ENCODE measurements at places on chromosomes 6 and 20.

DNA sequence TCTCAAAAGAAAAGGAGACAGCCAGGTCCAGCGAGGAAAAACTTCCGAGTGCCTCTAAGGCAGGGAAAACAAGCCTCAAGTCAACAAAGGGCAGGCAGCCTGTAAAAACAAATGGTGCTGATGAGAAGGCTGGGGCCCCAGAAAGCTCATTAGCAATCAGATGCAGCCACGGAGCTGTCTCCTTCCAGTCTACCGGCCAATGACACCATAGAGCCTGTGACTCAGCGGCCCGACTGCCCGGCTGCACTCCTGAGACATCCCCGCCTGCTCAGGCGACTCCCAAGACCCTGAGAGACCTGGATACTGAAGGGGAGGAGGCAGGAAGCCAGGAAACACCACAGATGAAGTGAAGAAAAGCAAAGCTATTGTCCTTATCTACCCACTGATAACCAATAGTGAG lies 120.1 kb upstream of the HDDC2 start:
- DNase-seq = no peak

GRCh38 chr6:53437557-53438202 lies 88.9 kb upstream of the ELOVL5 start:
- DNase-seq = no peak

- no peak for DNase-seq
Measured at GRCh38 chr20:45359069-45359405, 3.9 kb upstream of the SYS1 start.

GRCh38 chr6:130758813-130759212 lies 68.4 kb upstream of the SMLR1 start:
- no peak for DNase-seq

GRCh38 chr20:35562541-35563110 lies 20.7 kb downstream of the ERGIC3 start:
- no peak for DNase-seq

GRCh38 chr20:46190478-46191167 lies 72.5 kb downstream of the CD40 start:
- no peak for DNase-seq

GRCh38 chr20:12949429-12949980 lies 59.3 kb upstream of the SPTLC3 start:
- DNase-seq = no peak

GRCh38 chr6:22149501-22150367 lies 147.1 kb downstream of the PRL start:
- no peak for DNase-seq

DNA sequence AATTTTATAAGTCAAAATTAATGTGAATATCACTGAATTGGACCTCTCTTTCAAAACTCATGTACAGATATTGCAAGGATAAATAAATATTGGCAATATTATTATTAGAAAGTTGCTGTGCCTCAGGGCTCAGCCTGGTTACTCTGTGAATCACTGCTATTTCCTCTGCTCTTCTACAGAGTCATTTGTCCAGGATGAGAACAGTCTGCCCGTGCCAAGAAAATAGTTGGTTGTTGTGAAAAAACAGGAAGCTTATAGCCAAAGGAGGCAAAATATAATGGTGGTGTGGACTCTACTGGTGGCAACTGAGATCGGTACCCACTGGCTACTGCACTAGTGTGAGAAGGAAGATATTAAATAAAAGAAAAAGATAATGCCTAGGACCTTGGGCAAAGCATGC lies 93.6 kb downstream of the RIMS1 start:
- no peak for DNase-seq

DNA sequence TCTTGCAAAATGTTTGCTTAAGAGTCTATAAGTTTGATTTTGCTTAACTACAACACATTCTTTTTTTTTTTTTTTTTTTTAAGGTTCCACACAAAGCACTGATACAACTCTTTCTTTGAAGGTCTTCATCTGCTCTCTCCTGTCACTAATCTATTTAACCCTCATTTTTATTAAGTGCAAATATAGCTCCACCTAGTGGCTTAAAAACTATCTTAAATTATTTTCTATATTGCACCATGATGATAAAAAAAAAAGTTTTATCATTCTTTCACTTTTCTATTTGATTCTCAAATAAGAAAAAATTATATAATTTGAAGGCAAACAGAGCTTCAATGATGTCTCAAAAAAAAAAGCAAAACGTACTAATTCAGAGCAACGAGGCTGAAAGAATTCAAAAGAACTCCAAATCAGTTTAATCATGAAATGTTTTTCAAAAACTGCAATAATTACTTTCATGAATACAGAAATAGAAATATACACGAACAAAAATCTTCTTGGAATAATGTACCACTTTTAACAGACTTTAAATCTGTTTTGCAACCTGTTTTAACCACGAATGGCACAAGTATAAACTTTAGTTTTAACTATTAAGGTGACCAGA lies 12.8 kb downstream of the ESF1 start:
- no peak for DNase-seq

- no peak for DNase-seq
Measured at GRCh38 chr6:113777601-113778000, 79.5 kb upstream of the MARCKS start.

- no peak for DNase-seq
Measured at GRCh38 chr20:58545565-58546415, 30.6 kb upstream of the APCDD1L start.

DNA sequence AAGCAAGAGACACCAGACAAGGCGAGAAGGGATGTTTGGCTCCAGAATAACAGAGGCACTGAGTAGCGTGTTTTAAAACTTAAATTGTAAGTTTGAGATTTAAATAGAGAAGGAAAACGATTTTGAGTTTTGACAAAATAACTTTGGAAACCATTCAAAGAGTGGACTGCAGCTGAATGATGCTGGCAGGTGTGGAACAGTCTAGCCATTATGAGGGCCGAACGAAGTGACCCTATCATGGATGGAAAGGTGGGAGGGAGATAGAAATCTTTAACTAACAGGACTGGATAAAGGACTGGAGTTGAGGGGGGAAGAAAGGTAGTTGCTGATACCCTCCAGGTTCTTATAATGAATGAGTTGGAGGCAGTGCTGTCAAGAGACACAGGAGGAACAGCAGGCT lies 248.4 kb downstream of the PACRG start:
- DNase-seq = no peak

- DNase-seq = no peak
Measured at GRCh38 chr6:5174756-5175549, 85.8 kb downstream of the LYRM4 start.
